ENCODE measurements at places on chromosomes 5 and 9.

DNA sequence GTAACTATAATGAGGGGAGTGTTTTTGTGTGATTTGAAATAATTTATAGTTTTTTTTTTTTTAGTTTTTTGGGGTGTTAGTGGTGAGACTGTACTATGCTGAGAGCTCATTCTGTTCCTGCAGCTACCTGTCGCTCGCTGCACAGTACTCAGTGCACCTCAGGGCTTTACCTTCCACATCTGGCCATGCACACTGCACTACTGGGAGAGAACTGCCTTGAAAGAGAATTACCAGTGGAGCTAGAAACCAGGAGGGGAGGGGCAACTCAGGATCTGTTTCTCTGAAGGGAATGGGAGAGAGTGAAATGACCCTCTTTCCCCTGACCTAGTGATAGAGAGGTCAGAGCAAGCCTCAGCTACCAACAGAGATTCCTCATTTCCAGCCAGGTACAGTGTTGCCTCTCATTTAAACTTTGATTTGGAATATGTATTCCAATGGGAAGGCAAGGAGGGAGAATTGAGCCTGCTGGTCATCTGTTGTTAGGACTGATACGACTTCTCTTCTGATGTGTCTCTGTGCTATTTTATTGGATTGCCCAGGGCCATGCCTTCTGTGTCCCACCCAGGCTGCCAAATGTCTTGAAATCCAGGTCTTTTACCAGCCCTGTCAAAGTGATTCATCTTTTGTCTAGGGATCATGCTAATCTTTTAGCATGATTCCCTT, 8.9 kb downstream of the ATG10 start:
- DNase-seq: no peak

DNA sequence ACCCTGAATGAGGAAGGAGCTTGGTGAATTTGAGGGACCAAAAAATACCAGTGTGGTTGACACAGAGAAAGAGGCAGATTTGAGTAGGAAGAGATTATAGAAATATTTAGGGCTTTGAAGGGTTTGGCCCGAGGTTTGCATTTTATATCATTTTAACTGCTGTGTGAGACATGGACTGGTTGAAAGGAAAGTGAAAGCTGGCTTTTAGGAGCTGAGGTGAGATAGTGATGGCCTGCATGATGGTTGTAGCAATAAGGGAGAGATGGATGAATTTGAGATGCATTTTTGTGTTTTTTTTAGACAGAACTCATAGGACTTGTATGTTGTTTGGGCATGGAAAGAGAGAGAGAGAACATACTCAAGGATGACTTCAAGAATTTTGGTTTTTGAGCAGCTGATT, 21.7 kb downstream of the FER start:
- DNase-seq: no peak

- no peak for DNase-seq
Measured at GRCh38 chr9:8825585-8826147, 1026.1 kb upstream of the DMAC1 start.

DNA sequence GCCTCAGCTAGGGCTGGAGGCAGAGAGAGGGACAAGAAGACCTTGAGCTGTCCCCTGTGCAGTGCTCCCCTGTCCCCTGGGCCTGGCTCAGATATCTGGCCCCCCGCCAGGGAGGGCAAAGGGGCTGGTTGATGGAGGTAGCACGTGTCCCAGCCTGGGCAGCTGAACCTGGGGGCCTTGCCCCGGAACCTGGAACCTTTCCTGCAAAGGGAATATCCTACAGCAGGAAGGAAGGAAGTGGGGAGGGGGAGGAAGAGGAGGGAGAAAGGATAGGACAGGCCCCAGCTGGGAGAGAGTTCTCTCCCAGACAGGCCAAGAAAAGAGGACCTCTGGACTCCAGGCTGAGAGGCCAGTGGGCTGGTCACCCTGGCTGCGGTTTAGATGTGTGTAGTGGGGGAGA, 27.6 kb upstream of the PSD2 start:
- DNase-seq: no peak

- no peak for DNase-seq
Measured at GRCh38 chr9:30605936-30606335, 1778.5 kb upstream of the ACO1 start.

GRCh38 chr9:135214054-135214640, 126.7 kb downstream of the OLFM1 start:
- no peak for DNase-seq

DNA sequence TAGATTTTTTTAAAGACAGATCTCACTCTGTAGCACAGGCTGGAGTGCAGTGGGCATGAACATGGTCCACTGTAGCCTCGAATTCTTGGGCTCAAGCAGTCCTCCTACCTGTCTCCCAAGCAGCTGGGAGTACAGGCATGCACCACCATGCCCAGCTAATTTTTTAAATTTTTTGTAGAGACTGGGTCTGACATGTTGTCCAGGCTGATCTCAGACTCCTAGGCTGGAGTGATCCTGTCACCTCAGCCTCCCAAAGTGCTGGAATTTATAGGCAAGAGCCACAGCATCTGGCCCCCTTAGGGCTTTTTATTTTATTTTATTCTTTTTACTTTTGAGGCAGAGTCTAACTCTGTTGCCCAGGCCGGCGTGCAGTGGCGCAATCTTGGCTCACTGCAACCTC, 56.4 kb downstream of the NSD1 start:
- no peak for DNase-seq

DNA sequence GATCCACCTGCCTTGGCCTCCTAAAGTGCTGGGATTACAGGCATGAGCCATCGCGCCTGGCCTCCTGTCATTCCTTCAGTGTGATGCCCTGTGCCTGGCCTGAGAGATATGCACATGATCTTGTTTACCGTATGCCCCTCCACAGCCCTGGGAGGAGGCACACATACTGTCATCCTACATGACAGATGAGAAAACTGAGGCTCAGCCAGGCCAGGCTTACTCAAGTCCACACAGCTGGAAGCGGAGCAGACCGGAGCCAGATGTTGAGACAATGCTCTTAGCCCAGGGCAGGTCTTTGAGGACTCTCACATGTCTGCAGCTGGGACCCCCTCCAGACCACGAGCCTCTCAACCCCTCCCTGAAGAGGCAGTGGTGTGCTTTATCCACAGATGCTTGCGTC, 38.7 kb upstream of the SH3PXD2B start:
- no peak for DNase-seq

GRCh38 chr5:102760815-102761214, 5.7 kb downstream of the PAM start:
- no peak for DNase-seq

DNA sequence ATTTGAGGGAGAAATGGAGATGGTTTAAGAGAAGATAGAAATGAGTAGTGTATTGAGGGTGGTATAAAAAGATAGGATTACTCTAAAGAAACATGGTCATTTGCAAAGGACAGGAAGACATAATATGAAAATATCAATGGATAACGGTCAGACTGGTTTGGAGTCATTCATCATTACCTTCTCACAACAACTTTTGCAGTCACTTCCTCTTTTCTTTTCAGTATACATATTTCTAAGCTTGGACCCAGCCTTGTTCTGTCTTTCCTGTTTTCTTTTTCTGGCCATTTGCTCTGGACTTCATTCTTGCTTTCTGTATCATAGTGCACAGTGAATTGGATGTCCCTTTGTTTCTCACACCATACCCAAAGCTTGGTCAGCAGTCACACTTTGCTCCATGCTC, 966.5 kb upstream of the TYRP1 start:
- no peak for DNase-seq

DNA sequence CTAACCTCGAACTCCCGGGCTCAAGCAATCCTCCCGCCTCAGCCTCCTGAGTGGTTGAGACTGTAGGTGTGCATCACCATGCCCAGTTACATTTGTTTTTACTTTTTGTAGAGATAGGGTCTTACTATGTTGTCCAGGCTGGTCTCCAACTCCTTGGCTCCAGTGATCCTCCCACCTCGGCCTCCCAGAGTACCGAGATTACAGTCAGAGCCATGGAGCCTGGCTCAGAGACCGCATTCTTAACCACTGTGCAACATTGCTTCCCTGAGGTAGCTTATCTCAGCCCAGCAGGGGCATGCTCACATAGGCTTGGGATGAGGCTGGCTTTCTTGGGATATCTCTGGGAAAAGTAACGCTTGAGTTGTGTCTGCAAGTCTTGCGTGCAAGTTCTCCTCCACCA, 99.7 kb downstream of the SPRY4 start:
- no peak for DNase-seq

DNA sequence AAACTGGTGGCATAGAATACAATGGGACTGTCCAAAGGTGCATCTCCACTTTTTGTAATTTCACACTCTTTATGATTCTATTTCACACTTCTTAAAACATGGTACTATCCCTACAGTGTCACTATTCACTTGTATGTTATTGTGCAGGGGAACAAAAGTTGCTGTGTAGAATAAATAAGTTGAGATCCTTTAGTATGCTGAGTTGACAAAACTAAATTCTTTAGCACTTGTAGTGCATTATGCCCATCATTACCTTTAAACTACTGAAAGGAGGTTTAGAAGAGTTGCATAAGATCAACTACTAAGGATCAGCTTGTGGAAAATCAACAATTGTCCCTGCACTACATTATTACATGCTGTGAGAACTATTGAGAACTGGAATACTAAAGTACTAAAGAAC, 1380.9 kb downstream of the PTPRD start:
- no peak for DNase-seq

DNA sequence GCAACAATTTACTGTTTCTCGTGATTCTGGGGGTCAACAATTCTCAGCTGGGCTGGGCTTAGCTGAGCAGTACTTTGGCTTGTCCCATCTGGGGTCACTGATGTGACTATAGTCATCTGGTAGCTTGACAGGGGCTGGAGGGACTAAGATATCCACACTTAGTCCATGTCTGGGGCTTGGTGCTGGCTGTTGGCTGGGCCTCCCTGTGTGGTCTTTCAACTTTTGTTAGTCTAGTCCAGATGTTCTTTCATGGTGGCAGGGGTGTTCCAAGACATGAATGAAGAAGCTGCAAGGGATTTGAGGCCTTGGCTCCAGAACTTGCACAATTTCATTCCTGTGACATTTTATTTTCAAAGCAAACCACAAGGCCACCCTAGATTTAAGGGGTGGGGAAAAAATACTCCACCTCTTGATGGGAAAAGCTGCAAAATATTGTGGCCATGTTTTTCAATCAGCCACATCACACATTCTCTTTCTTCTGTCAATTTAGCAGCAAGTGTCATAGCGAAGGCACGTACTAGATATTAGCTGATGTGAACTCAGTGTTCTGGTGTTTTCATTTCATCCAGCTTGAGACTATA, 59.2 kb downstream of the TSSK1B start:
- no peak for DNase-seq

GRCh38 chr9:89525446-89526374, 27.8 kb upstream of the SEMA4D start:
- DNase-seq: no peak

- DNase-seq: no peak
Measured at GRCh38 chr5:137292461-137293027, 206.6 kb downstream of the SPOCK1 start.

DNA sequence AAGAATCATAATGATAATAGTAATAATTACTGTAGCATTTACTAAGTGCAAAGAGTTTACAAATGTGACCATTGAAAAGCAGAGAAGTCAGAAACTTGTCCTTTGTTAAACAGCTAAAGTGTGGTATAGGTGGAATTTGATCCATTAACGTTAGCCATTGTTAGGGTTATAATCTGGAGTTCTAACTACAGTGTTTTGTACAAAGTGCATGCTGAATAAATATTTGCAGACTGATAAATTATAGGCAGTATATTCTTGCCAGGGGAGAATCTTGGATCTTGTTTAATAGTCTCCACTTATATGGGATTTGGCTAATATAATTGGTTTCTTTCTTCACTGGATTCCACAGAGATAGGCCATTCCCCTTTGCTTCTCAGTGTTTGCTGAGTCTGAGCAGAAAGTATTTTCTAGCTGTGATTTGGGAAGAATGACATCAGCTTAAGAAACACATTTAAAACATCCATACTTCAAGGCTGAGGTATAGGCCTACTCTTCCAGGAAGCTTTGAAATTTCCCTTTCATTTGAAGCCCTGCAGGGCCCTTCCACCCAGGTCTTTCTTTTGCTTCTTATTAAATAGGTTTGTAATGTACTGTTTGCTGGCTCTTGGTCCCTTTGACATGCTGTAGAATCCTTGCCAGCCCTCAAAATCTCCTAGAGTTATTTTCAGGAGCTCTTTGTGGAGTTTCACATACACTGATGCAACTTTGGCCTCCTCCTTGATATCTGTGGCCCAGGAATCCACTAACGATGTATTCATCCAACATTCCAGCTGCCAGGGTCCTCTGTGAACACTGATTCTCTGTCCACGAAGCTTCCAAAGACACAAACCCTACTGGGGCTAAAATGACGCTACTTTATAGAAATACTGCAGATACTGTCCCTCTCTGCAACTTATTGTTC, 51.4 kb downstream of the ATP10B start:
- no peak for DNase-seq

DNA sequence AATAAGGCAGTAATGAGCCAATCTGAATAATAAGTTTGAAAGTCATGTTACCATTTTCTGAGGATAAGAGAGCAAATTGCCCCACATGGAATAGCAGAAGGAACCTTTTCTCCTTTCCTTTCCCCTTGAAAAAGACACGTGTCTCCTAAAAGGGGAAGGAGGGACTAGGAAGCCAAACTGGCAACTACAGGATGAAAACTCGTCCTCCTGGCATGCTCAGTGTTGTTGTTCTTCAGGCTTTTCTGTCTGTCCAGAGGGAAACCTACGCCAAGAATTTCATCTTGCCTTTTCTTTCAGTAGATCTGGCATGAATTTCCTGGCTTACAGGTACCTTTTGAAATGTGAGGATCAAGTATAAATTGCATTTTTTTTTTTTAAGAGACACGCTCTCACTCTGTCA, 355.9 kb upstream of the TLE4 start:
- no peak for DNase-seq

DNA sequence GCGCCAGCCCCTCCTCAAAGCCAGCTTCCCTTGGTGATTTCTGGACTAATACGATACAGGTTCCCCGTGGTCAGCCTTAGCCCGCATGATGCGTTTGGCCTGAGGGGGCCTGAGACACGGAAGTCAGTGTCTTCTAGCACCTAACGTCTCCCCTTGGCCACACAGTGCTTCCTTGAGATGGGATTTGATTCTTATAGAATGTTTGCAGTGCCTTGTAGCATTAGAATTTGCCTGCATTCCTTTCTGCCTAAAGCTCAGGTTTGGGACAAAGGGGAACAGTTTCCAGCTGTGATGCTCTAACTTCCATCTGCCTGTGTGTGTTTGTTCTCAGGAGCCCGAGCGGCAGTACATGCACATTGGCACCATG, 34.4 kb downstream of the CFAP90 start:
- DNase-seq: no peak

- DNase-seq: no peak
Measured at GRCh38 chr9:87749335-87750035, 23.6 kb downstream of the CTSL start.

GRCh38 chr5:81950996-81951395, 20.8 kb upstream of the ATG10 start:
- no peak for DNase-seq

DNA sequence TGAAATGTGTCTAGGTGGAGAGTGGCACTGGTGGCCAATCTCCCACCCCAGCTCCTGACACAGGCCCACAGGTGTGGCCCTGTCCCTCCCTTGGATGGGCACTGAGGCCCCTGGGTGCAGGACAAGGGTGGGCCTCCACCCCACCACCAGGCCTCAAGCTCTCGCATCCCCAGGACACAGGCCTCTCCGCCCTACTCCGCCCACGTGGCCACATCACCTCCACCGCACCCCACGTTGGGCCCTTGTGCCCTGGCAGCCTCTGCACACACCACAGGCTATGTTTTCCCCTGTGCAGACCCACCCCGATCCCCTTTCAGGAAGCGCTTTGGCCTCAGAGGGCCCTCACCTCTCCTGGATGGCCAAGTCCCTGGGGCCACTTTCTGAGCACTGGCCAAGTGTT, 54.7 kb downstream of the SECISBP2 start:
- DNase-seq: no peak
